ENCODE measurements at places on chromosomes 1 and 21.
A peak's percentile ranks its signal among the peaks of the same experiment; 100 is the strongest.

GRCh38 chr1:21721295-21721985 lies 52.3 kb upstream of the RAP1GAP start:
- no peak for DNase-seq

- DNase-seq = no peak
Observed at GRCh38 chr1:174190691-174191199, 31.4 kb downstream of the RABGAP1L start.

DNA sequence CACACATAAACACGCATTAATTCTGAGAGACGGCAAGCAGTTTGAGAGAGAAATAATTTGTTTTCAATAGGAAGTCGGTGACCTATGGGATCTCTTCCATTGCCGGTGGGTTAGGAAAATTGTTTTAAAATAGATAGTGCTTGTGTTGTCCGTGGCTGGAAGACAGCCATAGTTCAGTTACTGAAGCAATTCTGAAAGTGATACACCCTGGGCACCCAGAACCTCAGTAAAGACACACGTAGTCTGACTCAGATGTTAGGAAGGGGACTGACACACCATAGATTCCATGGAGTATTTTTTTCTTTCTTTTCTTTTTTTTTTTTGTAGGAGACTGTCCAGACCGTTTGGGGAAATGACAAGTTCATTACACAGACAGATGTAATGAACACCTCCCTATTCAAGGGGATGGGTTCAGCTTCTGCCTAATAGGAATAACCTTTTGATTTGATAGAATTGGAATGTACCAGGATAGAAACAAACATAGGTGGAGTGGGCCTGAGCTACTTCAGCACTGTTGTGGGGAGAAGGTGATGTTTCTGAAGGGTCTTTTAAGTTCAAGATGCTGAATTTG lies 1.6 kb downstream of the C1orf21 start:
- no peak for DNase-seq

DNA sequence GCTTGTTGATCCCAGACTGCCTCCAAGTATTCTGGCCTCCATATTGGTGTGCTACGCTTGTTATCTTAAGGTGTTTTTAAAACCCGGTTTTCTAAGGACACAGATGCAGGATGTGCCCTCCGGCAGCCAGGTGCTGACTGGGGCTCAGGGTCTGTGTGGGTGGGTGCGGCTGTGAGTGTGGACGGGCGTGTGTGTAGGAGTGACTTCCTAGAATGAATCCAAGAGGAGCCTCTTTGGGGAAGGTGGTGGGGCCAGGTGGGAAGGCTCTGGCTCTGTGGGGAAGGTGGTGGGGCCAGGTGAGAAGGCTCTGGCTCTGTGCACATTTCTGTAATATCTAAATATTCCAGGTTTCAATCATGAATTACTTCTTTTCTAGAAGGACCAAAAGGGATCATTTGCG lies 12.8 kb upstream of the TSPEAR start:
- no peak for DNase-seq

DNA sequence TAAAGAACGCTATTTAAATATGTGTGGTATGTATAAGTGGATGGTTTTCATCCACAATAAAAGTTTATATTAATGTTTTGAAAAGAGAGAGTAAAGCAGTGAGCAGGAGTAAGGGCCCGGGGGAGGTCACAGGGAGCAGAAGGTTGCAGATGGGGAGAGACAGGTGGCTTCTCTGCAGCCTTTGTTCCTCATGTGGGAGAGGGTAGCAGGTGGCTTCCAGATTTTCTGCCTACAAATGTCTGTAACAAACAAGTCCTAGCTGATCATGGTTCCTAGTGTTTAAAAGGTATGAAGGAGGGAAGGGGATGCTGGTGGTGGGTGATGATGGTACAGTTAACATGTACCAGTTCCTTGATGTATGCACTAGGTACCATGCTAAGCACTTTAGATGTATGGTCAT lies 18.8 kb downstream of the QSOX1 start:
- DNase-seq = no peak

GRCh38 chr1:64766429-64766828 lies 21.6 kb downstream of the RAVER2 start:
- DNase-seq = no peak

DNA sequence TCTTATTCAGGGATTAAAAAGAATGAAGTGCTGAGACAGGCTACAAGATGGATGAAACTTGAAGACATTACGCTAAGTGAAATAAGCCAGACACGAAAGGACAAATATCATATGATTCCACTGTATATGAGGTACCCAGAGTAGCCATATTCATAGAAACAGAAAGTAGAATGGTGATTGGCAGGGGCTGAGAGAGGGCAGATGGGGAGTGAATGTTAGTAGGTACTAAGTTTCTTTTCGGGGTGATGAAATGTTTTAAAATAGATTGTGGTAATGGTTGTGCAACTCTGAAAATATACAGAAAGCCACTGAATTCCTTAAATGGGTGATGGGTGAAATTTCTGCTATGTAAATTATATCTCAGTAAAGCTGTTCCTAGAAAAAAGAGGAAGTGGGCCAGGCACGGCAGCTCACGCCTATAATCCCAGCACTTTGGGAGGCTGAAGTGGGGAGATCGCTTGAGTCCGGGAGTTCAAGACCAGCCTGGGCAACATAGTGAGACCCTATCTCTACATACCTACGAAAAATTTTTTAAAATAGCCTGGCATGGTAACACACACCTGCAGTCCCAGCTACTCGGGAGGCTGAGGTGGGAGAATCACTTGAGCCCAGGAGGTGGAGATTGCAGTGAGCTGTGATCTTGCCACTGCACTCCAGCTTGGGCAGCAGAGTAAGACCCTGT lies 15.9 kb downstream of the SLC27A3 start:
- DNase-seq = no peak

GRCh38 chr1:63366908-63367214 lies 566 bp upstream of the ALG6 start:
- no peak for DNase-seq

DNA sequence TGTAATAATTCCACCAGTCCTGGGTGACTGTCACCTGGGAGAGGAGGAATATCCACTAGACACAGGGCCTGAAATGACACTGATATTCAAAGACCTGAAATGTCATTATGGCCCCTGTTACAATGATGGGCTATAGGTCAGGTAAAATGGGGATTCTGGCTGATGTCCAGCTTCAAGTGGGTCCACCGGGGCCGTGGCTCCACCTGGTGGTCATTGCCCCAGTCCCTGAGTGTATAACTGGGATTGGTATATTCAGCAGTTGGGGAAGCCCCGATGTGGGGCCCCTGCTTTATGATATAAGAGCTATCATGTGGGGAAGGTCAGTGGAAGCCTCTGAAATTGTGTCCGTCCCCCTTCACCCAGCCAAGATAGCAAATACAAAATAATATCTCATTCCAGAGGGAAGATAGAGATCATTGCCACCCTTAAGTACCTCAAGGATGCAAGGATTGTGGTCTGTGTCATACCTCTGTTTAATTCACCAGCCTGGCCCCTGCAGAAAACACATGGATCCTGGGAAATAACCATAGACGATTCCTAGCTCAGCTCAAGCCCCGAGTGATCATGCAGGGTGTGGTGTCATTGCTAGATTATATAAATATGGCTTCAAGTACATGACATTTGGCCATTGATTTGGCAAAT lies 19.4 kb downstream of the PLEKHO1 start:
- DNase-seq = no peak

DNA sequence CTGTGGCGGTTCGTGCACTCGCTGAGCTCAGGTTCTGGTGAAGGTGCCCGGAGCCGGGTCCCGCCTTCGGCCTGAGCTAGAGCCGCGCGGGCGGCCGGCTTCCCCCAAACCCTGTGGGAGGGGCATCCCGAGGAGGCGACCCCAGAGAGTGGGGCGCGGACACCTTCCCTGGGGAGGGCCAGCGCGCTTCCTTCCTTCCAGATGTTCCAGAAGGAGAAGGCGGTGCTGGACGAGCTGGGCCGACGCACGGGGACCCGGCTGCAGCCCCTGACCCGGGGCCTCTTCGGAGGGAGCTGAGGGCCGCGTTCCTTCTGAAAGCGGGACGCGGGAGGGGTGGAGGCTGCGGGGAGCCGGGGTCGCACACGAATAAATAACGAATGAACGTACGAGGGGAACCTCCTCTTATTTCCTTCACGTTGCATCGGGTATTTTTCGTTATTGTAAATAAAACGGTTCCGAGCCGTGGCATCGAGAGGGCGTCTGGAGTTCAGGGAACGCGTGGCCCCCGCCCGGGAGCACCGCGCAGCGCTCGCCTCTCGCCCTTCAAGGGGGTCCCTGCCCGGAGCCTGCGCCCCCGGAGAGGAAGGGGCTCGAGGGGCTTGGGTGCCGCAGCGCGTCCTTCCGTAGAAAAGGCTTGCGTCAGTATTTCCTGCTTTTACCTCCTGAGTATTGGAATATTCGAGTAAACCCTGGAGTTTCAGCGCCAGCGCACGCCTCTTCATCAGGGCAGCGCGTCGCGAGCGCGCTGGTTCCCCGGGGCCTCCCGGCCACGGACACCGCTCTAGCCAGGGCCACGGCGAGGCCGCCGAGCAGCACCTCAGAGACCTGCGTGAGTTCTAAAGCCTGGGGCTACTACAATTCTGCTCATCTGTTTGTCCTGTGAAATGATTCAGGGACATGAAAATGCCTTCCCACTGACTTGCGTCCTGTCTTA lies 11.5 kb downstream of the YBEY start:
- no peak for DNase-seq

GRCh38 chr1:156643049-156643777 lies 1.3 kb downstream of the BCAN start:
- no peak for DNase-seq

DNA sequence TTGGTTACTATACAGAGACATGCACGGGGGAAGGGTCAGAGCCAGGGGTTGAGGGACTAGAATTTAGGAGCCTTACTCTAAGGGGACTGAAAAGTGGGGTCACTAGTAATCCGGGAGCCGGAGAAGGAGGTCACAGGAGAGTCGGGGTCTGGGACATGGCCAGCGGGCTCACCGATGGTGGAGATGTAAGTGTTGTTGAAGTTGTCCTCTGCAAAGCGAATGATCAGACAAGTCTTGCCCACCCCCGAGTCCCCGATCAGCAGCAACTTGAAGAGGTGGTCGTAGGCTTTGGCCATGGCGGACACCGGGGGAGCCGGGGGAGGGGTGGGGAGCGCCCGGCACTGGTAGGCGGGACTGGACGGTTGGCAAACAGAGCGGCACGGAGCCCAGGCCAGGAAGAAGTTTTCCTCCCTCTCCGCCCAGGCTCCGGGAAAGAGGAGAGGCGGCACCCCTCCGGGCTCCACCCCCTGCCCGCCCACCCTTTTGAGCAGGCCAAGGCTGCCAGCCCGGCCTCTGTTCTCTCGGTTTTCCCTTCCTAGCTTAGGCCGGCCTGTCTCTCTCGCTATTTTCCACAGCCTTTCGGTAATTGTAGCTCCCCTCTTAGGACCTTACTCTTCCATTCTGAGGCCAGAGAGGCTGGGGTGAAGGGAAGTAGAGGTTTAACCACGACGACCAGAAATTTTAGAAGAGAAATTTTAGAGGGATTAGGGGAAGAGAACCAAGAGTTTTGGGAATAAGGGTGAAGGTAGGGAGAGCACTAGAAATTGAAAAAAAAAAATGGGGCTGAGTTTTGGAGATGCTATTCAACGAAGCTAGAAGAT lies at the start of gene RAB13:
RAB13 (minus strand) TSS at position 399 of the 821 bp plus-strand sequence; CDS start at position 296, 103 bp downstream.
- peak; percentile 86 for DNase-seq

- peak; percentile 79 for DNase-seq
Observed at GRCh38 chr1:60848583-60849188, 233.7 kb upstream of the NFIA start.

- DNase-seq = no peak
Observed at GRCh38 chr1:229162825-229163515, 107.9 kb upstream of the RAB4A start.

- no peak for DNase-seq
Observed at GRCh38 chr1:97004054-97004453, 282.5 kb downstream of the PTBP2 start.

GRCh38 chr21:35503671-35504070 lies 454.6 kb upstream of the RUNX1 start:
- DNase-seq = no peak

- DNase-seq = no peak
Observed at GRCh38 chr1:9705337-9706093, 54.0 kb downstream of the PIK3CD start.

- DNase-seq = no peak
Observed at GRCh38 chr1:206706298-206706791, 21.6 kb downstream of the MAPKAPK2 start.

- no peak for DNase-seq
Observed at GRCh38 chr1:223815865-223816264, 29.9 kb downstream of the TP53BP2 start.

GRCh38 chr1:226365831-226366231 lies 42.1 kb downstream of the PARP1 start:
- DNase-seq = no peak

DNA sequence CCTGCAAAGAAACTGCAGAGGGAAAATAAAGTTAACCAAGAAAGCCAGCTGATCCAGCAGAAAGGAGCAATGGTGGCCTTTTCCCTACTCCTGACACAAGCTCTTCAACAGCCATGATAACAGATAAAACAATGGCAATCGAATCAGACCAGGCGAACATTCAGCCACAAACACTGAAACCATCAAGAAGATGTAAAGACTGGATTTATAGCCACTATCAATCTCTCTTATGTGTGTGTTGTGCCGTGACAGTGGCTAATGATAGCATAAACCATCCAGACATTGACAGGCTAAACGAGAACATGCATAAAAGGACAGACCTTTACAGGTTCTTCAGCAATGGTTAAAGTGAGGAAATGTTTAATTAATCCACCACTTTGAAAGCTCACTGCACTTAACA lies 78.1 kb upstream of the RAB4A start:
- no peak for DNase-seq

DNA sequence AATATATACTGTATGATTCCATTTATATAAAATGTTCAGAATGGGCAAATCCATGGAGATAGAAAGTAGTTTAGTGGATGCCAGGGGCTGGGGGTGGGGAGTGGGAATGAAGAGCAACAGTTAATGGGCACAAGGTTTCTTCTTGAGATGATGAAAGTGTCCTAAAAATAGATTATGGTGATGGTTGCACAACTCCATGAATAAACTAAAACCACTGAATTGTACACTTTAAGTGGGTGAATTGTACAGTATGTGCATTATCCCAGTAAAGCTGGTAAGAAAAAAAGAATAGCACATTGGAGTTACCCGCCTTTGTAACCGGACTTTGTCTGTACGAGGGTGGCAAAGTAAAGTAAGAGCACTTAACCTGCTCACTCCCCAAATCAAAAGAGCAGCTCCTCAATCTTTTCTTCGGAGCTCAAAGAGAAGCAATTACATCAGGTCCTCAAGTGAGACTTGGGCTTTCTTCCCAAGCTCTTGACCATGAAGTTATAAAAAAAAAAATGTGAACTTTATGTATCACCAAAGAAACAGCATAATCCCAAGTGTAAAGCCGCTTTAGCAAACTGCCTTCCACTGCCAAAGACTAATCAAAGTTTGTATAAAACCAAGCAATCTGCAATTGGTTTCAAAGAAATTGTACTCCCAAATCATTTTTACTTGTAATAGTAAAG lies 32.1 kb downstream of the ALDH9A1 start:
- DNase-seq = no peak

GRCh38 chr1:196207612-196208217 lies 400.5 kb downstream of the KCNT2 start:
- DNase-seq = no peak

DNA sequence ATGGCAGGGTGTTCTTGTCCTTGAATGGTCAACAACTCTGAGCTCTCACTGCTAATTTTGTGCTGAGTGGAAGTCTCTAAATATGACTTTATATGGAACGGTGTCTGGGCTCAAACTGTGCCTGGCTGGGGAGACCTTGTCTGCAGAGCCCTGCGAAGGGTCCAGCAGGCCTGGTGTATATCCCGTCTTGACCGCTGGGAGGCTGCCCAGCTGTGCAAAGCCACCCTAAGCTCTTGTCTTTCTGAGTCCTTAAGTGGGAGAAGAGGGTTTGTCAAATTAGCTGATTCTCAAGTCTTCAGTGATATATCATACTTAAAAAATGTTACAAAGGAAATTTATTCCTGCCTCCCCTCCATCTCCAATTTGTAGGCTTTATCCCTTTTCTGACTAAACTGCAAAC lies 198.7 kb downstream of the KCNJ6 start:
- DNase-seq = no peak

Measured in NT2/D1 (cell line).